Omental fat pad (tissue), 4 donors: ENCODE measurements at places on chromosomes 11 and 22. TPM values are rescaled to one million over a fixed set of nuclear protein-coding genes. Genes with fewer than 3 reads are reported as not detected.

DNA sequence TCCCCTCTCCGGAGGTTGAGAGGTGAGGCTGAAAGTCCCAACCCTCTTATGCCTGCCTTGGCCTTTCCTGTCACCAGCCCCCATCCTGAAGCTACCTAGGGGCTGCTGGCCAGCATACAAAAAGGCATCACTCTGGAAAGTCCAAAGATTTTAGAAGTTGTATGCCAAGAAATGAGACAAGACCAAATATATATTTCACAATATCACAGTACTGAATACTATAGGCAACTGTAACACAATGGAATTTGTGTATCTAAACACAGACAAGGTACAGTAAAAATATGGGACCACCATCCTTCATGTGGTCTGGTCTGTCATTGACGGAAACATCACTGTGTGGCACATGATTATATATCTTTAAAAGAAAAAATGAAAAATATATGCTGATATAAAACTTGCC is 4.2 kb downstream of the KLHL22 start:
- DNase-seq: no peak

DNA sequence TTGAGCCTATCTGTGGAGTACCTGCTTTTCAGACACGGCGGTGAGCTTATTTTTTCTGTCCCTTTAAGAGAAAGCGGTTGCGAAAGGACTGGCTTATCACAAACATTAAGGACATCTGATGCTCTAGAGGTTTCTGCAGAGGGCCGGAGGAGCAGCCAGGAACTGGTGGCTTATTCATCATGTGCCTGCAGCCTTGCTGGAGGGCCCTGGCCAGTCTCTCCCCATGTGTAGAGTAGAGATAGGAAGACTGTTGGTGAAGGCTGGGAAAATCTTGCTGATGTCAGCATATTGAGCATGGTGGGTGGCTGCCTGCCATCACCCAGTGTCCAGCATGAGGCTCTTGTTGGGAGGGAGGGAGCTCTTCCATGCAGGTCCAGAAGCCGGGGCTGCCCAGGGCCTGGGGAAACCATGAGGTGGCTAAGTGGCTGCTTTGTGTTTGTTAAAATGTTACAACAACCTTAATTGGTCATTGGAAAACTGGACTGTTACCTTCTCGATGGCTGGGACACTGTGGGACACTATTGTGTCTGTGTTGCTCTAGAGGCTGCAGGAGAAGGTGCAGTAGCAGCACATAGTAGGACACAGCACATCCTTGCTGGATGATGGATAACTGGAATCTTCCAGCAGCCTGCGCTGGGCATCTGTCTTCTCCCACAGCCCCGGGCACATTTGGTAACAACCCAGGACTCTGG is 54.3 kb downstream of the TSPAN18 start:
- no peak for DNase-seq

GRCh38 chr22:48138427-48138826 is 1376.0 kb downstream of the TBC1D22A start:
- no peak for DNase-seq

- DNase-seq: no peak
Observed at GRCh38 chr11:90639461-90639993, 416.7 kb upstream of the CHORDC1 start.

- DNase-seq: no peak
Observed at GRCh38 chr11:2911785-2912391, 17.3 kb downstream of the PHLDA2 start.

- DNase-seq: no peak
Observed at GRCh38 chr11:10162222-10162621, 131.8 kb downstream of the SBF2 start.

- DNase-seq: no peak
Observed at GRCh38 chr11:123517559-123518364, 87.7 kb downstream of the GRAMD1B start.

The HTR3A gene
- not detected for total RNA-seq
